ENCODE measurements at places on chromosomes 2 and 18.

DNA sequence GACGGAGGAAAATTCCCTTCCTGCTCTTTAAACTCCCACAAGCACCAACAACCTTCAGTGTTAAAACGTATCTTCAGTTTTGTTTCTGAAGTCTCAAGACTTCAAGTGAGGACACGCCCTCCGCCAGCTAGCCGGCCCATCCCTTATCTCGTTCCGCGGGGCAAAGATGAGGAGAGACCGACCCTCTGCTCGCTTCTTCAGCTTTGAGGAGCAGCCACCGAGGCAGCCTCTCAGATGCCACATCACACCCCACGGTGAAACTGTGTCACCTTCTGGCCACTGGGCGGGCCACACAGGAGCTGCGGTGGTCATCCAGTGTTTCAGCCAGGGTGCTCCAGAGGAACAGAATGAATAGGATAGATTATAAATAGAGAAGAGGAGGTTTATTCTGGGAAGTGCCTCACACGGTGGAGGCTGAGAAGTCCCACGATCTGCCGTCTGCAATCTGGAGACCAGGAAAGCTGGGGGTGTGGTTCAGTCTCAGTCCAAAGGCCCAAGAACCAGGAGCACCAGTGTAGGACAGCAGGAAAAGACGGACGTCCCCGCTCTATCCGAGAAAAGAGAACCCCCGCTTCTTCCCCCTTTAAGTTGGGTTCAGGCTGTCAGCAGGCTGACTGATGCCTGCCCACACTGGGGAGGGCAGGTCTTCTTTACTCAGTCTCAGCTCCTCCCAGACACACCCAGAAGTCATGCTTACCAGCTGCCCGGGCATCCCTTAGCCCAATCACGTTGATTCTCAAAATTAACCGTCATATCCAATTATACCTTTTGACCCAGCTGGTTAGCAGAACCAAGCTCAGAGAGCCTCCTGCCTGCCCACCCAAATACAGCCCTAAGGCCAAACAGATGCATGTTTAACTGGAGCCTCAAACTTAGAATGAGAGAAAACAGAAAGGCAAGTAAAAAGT, 399.7 kb upstream of the ID2 start:
- peaks cover 12% of the 10 kb centered on the region for H3K4me1 ChIP-seq
- peaks cover 29% of the 10 kb centered on the region for H3K27me3 ChIP-seq
- H3K27ac ChIP-seq = no peak overlapping the region
- H3K36me3 ChIP-seq = no peaks in the 10 kb centered on the region

DNA sequence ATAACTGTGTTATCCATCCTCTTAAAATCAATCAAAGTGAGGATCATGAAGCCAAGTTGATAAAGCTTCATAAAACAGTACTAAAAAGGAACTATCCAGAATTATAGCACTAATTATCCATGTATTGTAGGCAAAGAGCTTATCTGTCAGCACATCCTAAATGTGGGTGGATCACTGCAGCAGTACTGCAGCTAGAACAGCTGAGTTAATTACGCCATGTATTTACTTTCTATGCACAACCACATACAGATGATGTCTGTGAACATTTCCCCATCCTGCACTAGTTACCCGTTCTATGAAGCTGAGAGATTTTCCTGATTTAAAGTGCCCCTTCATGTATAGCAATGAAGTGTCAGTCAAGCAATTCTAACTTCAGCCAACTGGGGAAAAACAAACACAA, 96.6 kb downstream of the RAPH1 start:
- H3K27me3 ChIP-seq = no peaks in the 10 kb centered on the region
- no peaks in the 10 kb centered on the region for H3K36me3 ChIP-seq
- no peak overlapping the region for H3K4me3 ChIP-seq
- no peaks in the 10 kb centered on the region for H3K4me1 ChIP-seq
- no peak overlapping the region for H3K27ac ChIP-seq
- DNase-seq = no peak

DNA sequence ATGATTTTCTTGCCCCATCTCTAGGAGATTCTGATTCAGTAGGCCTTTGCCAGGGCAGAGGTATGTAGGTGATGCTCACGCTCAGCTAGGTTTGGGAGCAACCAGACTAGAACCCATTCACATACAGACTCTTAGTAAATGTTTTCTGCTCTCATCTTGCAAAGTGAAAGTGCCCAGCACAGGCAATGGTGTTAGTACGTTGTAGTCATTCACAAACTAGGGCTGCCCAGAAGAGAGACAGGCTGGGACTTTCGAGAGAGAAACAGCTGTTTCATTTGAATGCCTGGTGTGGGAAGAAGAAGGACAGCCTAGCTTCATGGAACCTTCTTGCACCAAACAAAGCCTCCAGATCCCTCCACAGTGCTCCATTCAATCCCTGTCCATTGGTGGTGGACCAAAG, 19.4 kb downstream of the DDX18 start:
- peaks cover 6% of the 10 kb centered on the region for H3K4me1 ChIP-seq
- no peak overlapping the region for H3K27ac ChIP-seq
- no peak overlapping the region for H3K4me3 ChIP-seq
- no peak for DNase-seq
- peaks cover 4% of the 10 kb centered on the region for H3K27me3 ChIP-seq
- H3K36me3 ChIP-seq = peaks cover 33% of the 10 kb centered on the region

GRCh38 chr2:66496670-66497420, 61.9 kb downstream of the MEIS1 start:
- no peak overlapping the region for H3K4me3 ChIP-seq
- no peak for DNase-seq
- no peaks in the 10 kb centered on the region for H3K36me3 ChIP-seq
- peaks cover 5% of the 10 kb centered on the region for H3K27me3 ChIP-seq

GRCh38 chr2:170206805-170207407, 29.0 kb downstream of the MYO3B start:
- H3K27ac ChIP-seq = no peak overlapping the region
- H3K36me3 ChIP-seq = no peaks in the 10 kb centered on the region
- H3K4me1 ChIP-seq = no peaks in the 10 kb centered on the region
- DNase-seq = no peak
- H3K27me3 ChIP-seq = peaks cover 9% of the 10 kb centered on the region
- no peak overlapping the region for H3K4me3 ChIP-seq

DNA sequence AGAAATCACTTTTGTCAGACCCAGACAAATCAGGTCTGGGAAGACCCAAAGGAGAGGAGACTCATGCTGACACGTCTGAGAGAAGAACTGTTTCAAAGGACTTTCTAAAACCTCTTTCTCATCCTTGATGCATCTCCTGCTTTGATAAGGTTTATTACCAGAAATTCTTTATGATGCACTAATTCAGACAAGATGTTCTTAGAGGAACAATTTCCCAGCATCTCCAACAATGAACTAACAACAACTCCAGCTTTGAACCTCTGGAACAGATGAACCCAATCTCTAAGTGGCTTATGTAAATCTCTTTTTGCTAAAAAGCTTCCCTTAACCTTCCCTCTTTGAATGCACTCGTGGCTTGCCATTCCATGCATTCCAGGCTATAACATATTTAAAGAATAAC, 15.9 kb upstream of the SERPINB11 start:
- no peak for DNase-seq
- H3K4me3 ChIP-seq = no peak overlapping the region
- no peaks in the 10 kb centered on the region for H3K4me1 ChIP-seq
- no peaks in the 10 kb centered on the region for H3K27me3 ChIP-seq
- H3K36me3 ChIP-seq = no peaks in the 10 kb centered on the region

DNA sequence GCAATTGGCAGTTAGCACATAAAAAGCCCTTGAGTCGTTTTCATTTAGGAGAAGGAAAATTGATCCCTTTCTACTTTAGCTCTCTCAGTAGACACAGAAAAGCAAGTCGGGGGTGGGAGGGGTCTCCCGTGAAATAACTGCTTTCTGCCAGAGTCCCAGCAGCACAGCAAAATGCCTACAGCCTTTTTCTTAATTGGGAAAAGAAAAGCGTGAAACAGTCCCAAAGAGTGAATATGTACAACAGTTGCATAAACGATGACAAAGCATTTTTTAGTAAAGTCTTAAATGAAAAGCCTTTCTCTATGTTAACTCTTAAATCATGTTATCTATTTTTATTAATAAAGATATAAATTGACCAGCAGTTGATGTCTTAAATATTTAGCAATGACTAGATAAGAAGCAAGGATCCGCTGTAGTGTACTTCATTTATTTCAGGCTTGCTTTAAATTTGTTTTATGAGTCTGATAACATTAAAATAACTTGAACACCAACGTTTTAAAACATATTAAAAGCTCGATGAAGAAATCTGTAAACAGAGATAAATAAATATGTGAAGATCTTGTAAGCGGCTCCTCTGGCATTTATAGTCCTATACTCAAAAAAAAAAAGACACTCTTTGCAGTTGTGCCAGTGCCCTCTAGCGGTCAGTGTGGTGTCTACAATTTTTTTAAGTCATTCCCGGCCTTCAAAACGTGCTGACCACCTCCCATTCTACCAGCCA, 42.3 kb upstream of the ATIC start:
- no peak overlapping the region for H3K4me3 ChIP-seq
- H3K27me3 ChIP-seq = peaks cover 4% of the 10 kb centered on the region
- no peaks in the 10 kb centered on the region for H3K4me1 ChIP-seq
- DNase-seq = peak; percentile 62

DNA sequence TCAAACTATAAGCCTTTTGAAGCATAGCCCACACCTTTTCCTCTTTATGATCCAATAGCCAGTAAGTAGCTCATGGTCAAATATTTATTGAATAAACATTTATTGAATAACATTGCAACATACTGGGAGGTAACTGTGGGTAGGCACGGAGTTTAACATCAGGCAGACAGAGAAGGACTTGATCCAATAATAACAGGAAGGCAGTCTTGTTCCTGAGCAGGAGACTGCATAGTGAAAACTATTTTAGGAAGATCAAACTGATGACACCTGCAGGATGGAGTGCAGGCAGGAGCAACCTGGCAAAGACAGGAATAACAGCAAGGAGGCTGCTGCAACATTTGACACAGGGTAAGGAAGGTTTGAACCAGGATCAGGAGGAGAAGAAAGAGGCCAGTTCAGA, 3.1 kb upstream of the DCTN1 start:
- no peaks in the 10 kb centered on the region for H3K27me3 ChIP-seq
- peaks cover 6% of the 10 kb centered on the region for H3K36me3 ChIP-seq
- DNase-seq = no peak
- peaks cover 23% of the 10 kb centered on the region for H3K4me1 ChIP-seq
- H3K27ac ChIP-seq = no peak overlapping the region
- H3K4me3 ChIP-seq = no peak overlapping the region

- H3K36me3 ChIP-seq = no peaks in the 10 kb centered on the region
- H3K4me1 ChIP-seq = peaks cover 6% of the 10 kb centered on the region
- H3K4me3 ChIP-seq = no peak overlapping the region
- H3K27ac ChIP-seq = no peak overlapping the region
- DNase-seq = no peak
- peaks cover 71% of the 10 kb centered on the region for H3K27me3 ChIP-seq
These were observed 3.9 kb downstream of the CRACDL start for GRCh38 chr2:98932164-98932563.

GRCh38 chr2:167489325-167489724, 601.0 kb downstream of the XIRP2 start:
- H3K36me3 ChIP-seq = no peaks in the 10 kb centered on the region
- no peak overlapping the region for H3K27ac ChIP-seq
- no peaks in the 10 kb centered on the region for H3K4me1 ChIP-seq
- H3K27me3 ChIP-seq = no peaks in the 10 kb centered on the region
- no peak for DNase-seq

GRCh38 chr18:8626414-8627106, 17.3 kb downstream of the RAB12 start:
- no peak for DNase-seq
- H3K27ac ChIP-seq = no peak overlapping the region
- H3K36me3 ChIP-seq = peaks cover 46% of the 10 kb centered on the region
- no peak overlapping the region for H3K4me3 ChIP-seq
- peaks cover 22% of the 10 kb centered on the region for H3K4me1 ChIP-seq

All from activated naive CD4-positive, alpha-beta T cell treated with anti-CD3 and anti-CD28 coated beads, Interleukin-2, amount 10 ng/mL, durations not matched to agents 7 days and 5 days (primary cell).